ENCODE measurements at places on chromosomes 7 and 10.

GRCh38 chr7:1564603-1565022 lies 5.2 kb downstream of the PSMG3 start:
- DNase-seq: no peak

- DNase-seq: no peak
Observed at GRCh38 chr10:22537810-22538209, 176.6 kb downstream of the PIP4K2A start.

- no peak for DNase-seq
Observed at GRCh38 chr7:102889851-102890250, 22.9 kb upstream of the LRRC17 start.

DNA sequence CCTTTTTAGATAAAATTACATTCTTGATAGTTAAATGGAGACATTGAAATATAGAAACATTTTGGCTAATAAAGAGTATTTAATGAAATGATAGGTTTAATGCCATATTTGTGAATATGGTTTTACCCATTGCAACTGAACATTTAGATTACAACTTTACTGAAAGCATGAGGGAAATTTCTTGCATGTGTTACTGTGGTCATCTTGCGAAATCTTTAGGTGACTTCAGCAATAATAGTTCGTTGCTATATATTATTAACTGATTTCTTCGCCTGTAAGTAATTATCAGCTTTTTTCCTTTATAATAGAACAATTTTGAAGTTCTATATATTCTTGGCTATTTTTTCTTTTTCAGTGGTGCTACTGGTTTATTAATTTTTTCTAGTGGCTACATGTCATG lies 83.2 kb downstream of the MLLT10 start:
- peak; percentile 12 for DNase-seq

GRCh38 chr7:118286131-118286530 lies 61.6 kb downstream of the ANKRD7 start:
- DNase-seq: peak; percentile 31

Measured in MV-4-11 (cell line).